ENCODE measurements at places on chromosomes 4 and X.

GRCh38 chr4:42281324-42282020 lies 115.8 kb upstream of the SHISA3 start:
- DNase-seq = no peak

DNA sequence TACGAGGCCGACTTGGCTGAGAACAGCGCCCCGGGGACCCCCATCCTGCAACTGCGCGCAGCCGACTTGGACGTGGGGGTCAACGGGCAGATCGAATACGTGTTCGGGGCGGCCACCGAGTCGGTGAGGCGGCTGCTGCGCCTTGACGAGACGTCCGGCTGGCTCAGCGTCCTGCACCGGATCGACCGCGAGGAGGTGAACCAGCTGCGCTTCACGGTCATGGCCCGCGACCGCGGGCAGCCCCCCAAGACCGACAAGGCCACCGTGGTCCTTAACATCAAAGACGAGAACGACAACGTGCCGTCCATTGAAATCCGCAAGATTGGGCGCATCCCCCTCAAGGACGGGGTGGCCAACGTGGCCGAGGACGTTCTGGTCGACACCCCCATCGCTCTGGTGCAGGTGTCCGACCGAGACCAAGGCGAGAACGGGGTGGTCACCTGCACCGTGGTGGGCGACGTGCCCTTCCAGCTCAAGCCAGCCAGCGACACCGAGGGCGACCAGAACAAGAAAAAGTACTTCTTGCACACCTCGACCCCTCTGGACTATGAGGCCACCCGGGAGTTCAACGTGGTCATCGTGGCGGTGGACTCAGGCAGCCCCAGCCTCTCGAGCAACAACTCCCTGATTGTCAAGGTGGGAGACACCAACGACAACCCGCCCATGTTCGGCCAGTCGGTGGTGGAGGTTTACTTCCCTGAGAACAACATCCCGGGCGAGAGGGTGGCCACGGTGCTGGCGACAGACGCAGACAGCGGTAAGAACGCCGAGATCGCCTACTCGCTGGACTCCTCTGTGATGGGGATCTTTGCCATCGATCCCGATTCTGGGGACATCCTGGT lies 2.4 kb downstream of the PCDH7 start:
- no peak for DNase-seq

GRCh38 chrX:13092455-13092941 lies 48.1 kb upstream of the FAM9C start:
- no peak for DNase-seq

GRCh38 chr4:77697860-77698590 lies 92.4 kb downstream of the CXCL13 start:
- peak; percentile 42 for DNase-seq

DNA sequence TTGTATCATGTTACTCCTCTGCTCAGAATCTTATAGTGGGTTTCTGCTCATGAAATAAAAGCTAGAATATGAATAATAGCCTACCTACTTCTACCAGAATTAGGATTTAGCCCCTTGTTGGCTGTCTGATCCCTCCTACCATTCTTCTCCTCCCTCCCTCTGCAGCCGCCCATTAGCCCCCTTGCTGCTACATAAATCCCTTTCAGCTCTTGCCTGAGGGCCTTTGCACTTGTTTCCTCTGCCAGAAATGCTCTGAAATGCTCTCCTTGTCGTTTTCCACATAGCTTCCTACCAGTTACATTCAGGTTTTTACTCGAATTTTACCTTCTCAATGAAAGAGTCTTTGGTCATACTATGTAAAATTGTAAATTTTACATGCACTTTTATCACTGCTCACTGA lies 159.2 kb downstream of the ADGRL3 start:
- no peak for DNase-seq

DNA sequence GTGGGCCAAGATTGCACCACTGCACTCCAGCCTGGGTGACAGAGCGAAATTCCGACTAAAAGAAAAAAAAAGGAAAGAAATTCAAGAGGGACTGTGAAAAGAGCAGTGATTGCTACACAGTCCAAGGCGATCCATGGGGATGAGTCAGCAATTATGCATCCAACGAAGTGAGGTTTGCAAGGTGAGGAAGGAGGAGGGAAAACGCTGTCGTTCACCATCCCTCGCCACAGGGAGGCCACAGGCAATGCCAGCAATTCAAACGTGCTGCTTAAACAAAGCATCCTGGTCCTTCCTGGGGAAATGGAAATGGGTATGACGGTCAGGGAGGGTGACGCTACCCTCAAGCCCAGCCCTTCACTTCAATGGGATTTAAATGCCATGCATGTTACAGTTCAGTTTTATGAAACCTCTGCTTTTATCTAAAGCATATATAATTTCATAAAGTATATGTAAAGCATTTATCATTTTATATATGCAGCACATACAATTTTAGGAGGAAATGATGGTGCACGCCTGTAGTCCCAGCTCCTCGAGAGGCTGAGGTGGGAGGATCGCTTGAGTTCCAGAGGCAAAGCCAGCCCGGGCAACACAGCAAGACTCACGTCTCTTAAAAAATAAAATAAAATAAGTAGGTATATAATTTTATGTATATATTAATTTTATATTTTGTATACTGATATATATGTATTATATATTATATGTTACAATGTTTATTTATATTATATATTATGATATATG lies 108.7 kb downstream of the DHRSX start:
- DNase-seq = no peak

DNA sequence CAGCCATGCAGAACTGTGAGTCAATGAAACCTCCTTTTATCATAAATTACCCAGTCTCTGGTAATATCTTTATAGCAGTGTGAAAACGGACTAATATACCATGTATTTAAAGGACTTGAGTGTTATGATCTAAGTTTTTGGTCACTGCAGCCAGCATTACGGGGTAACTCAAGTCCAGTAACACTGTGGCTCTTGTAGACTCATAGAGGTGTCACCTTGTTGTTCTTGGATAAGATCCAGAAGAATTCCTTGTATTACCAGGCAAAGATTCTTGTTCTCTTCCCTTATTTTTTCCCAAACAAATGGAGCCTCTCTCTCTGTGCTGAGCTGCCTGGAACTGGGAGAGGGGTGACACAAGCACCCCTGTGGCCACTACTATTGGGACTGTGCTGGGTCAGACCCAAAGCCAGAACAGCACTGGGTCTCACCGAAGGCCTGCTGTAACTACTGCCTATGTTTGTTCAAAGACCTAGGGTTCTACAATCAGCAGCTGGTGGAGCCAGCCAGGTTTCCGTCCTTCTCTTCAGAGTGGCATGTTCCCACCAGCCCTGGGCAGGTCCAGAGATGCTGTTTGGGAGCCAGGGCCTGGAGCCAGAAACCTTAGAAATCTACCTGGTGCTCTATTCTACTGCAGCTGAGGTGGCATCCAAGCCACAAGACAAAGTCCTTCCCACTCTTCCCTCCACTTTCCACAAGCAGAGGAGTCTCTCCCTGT lies 43.7 kb upstream of the MED14 start:
- no peak for DNase-seq

- DNase-seq = no peak
Observed at GRCh38 chr4:20251796-20252655, at the start of gene SLIT2. TSS of gene SLIT2 (plus strand) at chr4:20251905. CDS start at chr4:20253816, 1,911 bp downstream.

- no peak for DNase-seq
Observed at GRCh38 chrX:56798866-56799758, 70.1 kb downstream of the NBDY start.

DNA sequence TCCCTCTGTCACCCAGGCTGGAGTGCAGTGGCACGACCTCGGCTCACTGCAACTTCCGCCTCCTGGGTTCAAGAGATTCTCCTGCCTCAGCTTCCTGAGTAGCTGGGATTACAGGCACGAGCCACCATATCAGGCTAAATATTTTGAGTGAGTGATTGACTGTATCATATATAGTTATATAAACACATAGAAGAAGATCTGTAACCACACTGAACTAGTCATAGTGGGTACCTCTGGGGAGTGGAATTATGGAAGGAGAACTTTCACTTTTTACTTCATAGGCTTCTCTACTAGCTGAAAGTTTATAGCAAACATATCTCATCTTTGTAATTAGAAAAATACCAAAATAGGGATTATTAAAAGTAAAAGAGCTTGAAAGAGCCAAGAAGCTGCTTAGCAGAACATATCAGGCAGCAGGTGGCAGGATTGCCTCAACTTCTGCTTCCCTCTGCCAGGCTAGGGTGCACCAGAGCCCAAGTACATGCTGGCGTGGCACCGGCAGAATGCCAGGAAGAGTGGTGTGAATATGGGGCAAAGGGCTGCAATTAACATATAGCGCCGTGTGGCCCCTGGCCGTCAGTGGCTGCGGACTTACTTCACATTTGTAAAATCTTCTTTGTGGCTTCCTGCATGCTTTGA lies 39.5 kb upstream of the CD40LG start:
- DNase-seq = no peak
